ENCODE measurements at places on chromosomes 5 and 9. TPM values are rescaled to one million over a fixed set of nuclear protein-coding genes. Genes with fewer than 3 reads are reported as not detected.
A peak's percentile ranks its signal among the peaks of the same experiment; 100 is the strongest.

GRCh38 chr5:119343766-119344165 lies 12.1 kb upstream of the TNFAIP8 start:
- DNase-seq = no peak

- DNase-seq = peak; percentile 74
These were observed 82.7 kb downstream of the BNC2 start for GRCh38 chr9:16787724-16788123.

DNA sequence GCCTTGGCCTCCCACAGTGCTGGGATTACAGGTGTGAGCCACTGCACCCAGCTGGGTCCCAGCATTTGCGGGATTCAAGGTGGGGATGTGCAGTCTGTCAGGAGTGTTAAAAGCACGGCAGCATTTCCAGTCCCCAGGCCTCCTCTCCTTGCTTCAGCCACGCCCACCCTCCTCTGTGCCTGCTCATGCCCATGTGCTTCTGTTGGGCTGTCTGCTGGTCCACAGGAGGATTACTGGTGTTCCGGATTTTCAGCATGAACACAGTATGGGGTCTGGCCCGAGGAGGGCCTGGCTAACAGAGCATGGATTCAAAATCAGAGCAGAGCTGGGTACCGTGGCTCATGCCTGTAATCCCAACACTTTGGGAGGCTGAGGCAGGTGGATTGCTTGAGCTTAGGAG lies 5.5 kb downstream of the ARRDC1 start:
- no peak for DNase-seq

The INSL6 gene
- not detected for total RNA-seq

The IFNB1 gene
- not detected for total RNA-seq

The CAVIN4 gene
- total RNA-seq = 2.0 TPM

DNA sequence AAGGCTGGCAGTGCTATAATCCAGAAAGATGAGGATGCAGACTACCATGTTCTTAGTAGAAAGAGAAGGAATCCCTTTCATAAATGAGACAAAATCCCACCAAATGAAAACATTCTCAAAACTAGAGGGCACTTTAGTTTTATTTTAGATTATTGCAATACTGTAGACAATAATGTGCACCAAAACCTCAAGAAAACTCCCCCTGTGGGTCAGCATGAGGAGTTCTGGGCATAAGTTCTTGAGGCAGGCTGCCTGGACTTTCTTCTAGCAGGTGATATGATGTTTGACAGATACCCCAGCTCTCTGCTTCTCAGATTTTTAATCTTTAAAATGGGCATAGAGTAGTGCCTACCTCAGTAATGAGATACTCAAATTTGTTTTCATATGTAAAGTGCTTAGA lies 196.3 kb upstream of the CTNND2 start:
- no peak for DNase-seq

- DNase-seq = peak; percentile 79
These were observed 2.9 kb downstream of the UIMC1 start for GRCh38 chr5:177003649-177004048.

GRCh38 chr5:64811050-64811640 lies 42.4 kb downstream of the CWC27 start:
- DNase-seq = peak; percentile 84

GRCh38 chr9:130217838-130218237 lies 45.6 kb downstream of the NCS1 start:
- DNase-seq = no peak

GRCh38 chr5:32586276-32586599 lies 881 bp downstream of the SUB1 start:
- DNase-seq = no peak

The LAMC3 gene
- total RNA-seq = 2.6 TPM

GRCh38 chr5:173895401-173896165 lies 7.4 kb downstream of the CPEB4 start:
- no peak for DNase-seq

DNA sequence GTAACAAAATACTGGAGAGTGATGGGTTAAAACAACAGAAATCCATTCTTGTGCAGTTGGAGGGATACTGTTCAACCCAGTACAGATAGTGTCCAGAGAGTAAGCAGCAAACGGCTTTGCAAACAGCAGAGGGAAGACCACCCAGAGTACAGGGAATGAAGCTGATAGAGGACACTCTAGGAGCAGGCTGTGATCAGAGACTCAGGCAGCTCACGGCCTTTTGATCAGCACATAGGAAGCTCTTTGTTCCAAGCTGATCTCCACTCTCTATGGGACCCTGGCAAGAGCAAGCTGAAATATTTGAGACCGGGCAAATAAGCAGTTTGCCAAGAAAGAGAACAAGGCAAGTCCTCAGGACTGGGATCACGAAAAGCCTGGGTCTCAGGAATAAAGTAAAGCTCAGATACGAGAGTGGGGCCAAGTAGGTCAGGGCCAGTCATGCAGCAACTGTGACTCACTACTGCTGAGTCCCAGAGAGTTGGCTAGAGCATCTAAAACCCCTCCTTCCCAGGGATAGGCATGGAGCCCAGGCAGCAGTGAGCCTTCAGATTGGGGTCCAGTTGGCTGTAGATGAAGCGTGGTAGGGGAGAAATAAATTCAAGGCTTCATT lies 52.4 kb downstream of the MELK start:
- peak; percentile 78 for DNase-seq

The SAXO1 gene
- total RNA-seq = not detected

DNA sequence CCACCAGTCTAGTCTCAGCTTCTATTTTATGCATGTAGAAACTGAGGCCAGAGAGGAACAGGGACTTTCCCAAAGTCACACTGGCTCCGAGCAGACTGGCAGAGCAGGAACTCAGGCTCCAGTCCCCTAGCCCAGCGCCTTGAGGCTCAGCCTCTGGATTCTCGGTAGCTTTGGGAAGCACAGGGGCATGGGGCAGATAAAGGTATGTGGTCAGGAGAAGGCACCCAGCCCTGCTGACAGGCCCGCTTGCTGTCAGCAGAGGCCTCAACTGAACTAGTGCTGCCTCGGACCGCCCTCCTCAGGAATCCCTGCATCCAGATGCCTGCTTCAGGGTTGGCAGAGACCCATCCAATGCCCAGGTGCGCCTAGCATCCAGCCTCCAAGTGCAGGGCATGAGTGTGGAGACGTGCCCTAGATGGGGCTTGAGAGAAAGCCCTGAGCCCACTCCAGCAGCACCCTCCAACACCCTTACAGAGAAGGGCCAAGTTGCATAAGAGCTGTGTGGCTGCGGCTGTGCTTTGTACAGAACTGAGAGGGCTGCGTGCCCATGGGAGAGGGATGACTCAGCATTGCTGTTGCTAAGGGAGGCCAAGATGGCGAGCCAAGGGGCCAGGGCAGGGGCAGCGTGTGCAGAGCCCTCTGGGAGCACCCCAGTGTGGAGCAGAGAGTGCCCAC lies 168.6 kb downstream of the MACROH2A1 start:
- DNase-seq = no peak

DNA sequence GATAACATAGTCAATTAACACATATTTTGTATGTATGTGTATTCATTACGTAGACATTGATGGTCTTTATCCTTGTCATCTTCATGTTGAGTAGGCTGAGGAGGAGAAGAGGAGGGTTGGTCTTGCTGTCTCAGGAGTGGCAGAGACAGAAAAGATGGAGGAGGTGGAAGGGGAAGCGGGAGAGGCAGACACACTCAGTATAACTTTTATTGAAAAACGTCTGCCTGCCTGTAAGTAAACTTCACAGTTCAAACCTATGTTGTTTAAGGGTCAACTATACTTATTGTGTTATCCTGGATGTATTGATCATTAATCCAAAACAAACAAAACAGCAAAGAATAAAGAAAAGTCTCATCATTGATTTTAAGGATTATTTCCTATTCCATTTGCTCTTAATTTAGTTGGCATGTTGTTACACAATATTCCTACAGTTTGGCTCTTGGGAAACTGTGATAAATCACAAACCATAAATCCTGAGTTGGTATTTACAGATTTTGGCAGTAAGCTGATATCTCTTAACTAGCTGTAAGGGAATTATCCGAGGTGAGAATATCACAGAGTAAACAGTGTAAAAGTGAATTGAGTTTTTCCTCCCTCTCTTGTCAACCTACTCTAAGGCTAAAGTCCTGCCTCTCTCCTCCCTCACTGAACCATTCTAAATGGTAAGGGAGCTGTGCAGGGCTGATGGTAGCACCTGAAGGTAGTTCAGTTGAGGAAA lies 487.2 kb downstream of the SPATA31D1 start:
- DNase-seq = no peak

GRCh38 chr9:100848726-100849125 lies 179.8 kb upstream of the PLPPR1 start:
- DNase-seq = no peak

The C5orf52 gene
- not detected for total RNA-seq

Measured in lung microvascular endothelial cell (primary cell).